ENCODE measurements at places on chromosomes 4 and X.

GRCh38 chr4:5166377-5166776 is 115.1 kb downstream of the STK32B start:
- no peak for DNase-seq

GRCh38 chr4:159503236-159504008 is 400.5 kb downstream of the RAPGEF2 start:
- no peak for DNase-seq

- peak; percentile 59 for DNase-seq
Observed at GRCh38 chr4:94976371-94977011, 218.7 kb downstream of the BMPR1B start.

DNA sequence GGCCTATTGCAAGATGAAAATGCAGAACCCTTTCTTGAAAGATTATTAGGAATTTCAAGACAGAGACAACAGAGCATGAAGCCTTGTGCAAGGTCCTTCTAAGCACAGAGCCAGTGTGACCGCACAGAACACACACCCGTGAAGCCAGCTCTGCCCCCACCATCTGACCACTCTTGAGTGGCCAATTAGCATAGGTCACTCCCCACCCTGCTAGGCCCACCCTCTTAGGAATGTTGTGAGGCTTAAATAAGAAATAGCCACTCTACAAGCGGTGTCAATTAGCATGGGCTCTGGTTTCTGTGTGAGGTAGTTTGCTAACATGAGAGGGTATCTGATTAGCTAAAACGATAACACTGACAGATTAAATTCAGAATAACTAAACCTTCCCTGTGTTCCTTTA is 152.9 kb downstream of the PTTG2 start:
- no peak for DNase-seq

GRCh38 chr4:4519297-4519894 is 22.5 kb downstream of the STX18 start:
- DNase-seq: no peak

GRCh38 chr4:24876431-24876830 is 36.4 kb downstream of the CCDC149 start:
- DNase-seq: no peak

DNA sequence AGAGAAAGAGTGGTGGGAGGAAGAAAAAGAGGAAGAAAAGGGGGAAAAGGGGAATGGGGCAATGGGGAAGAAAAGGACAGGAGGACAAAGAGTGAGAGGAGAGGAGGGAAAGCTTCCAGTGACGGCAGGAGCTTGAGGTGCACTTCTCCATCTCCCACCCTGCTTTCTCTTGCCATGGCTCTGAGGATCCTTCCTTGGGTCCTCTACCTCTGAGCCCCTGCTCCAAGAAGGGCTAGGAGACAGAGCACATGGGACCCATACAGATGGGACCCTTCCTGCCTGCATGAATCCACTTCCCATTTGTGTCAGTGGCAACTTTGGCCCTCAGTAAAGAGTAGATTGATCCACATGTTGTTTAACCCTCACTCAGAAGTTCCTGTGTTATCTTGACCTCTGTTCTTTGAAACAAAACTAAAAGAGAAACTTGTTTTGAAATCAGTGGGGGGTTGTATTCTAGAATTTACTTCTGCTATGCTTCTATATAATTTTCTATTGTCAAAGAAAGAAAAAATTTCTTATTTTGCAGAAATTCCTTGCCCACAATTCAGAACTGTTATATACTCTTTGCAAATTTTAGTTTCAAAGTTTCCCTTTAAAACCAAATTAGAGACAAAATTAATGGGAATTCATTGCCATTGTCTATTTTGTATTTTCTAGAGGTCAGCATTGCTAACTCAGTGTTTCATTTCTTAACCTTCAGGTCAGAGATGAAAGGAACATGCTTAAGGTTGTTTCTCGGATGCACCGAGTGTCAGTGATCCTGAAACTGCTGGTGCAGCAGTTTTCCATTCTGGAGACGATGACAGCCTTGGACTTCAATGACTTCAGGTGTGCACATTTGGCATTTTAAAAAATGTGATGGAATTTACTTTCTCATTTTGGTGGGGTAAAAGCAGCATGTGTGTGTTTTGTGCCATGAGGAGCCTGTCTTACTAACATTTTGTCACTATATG is 5.0 kb downstream of the TDO2 start:
- no peak for DNase-seq

DNA sequence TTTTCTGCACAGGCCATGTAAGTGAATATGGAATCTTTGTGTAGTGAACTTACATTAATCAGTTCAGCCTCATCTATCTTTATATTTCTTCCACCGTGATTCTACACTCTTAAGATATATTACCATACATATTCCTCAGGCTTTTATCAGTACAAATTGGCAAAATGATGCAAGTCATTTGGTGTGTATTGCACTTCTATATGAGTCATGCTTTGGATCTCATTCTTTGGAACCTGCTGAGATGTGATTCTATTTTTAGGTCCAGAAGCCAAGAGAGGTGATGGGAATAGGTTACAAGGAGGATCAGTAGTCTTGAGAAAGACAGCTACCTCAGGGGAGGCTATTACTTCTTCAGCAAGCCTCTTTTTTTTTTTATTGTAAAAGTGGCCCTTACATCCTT is 204.4 kb downstream of the ZNF330 start:
- peak; percentile 80 for DNase-seq

DNA sequence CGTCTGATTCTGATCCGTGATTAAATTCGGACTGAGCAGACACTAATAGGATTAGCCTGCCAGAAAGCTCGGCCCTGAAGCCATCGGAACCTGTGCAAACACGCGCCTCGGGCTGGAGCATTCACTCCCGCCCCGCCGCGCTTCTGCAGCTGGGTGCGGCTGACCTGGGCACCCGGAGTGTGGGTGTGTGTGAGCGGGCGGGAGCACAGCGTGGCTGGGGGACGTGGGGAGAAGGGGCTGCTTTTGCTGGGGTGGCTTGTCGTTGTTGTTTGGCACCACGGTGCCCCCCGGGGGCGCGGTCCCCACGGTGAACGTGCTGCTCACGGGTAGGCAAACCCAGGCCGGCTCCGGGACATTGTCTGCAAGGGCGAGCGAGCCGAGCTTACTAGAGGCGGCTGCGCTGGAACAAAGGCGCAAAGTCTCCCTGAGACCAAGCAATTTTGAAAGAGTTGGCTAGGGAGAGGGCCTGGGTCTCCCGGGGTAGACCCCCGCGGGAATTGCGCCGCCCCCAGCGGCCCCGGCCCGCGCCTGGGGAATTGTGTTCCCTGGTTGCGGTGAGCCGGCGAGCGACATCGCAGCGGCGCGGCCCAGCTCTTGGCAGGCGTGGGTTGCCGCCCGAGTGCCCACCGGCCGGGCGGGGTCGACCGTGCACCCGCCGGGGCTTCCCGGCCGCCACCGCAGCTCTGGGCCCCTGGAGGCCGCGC is 1.4 kb downstream of the MAMLD1 start:
- no peak for DNase-seq

DNA sequence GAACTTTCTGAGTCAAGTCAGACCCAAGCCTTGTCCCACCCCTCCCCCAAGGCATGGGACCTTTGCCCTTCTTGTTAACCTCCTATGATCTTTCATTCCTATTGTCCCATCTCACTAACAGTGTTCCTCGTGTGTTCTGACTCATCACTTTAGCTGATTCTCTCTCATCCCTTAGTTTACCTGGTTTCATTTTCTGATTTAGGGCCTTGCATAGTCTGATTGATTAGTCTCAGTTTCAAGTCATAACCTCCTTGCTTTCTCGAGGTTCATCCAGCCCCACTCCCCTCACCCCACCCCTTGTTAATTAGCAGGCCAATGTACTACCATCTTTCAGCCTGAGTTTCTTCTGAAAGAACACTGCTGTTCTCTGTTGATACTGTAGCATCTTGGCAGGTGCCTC is 517.4 kb downstream of the RPA4 start:
- no peak for DNase-seq

DNA sequence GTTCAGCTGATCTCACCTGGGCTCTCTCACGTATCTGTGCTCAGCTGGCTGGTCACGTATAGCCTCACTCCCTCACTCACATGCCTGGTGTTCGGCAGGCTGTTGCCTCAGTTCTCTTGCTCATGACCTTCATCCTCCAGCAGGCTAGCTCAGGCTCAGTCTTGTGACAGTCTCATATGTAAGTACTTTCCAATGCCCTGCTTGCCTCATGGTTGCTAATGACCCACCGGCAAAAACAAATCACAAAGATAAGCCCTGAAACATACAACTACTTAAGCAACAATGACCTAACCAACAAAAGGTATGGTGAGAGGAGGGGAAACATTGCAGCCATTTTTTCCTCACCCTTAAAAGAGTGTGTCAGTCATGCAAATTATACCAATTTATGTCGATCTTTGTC is 25.0 kb downstream of the MEPE start:
- peak; percentile 38 for DNase-seq

All from amniotic epithelial cell (primary cell).